ENCODE measurements at places on chromosomes 16 and 17.

DNA sequence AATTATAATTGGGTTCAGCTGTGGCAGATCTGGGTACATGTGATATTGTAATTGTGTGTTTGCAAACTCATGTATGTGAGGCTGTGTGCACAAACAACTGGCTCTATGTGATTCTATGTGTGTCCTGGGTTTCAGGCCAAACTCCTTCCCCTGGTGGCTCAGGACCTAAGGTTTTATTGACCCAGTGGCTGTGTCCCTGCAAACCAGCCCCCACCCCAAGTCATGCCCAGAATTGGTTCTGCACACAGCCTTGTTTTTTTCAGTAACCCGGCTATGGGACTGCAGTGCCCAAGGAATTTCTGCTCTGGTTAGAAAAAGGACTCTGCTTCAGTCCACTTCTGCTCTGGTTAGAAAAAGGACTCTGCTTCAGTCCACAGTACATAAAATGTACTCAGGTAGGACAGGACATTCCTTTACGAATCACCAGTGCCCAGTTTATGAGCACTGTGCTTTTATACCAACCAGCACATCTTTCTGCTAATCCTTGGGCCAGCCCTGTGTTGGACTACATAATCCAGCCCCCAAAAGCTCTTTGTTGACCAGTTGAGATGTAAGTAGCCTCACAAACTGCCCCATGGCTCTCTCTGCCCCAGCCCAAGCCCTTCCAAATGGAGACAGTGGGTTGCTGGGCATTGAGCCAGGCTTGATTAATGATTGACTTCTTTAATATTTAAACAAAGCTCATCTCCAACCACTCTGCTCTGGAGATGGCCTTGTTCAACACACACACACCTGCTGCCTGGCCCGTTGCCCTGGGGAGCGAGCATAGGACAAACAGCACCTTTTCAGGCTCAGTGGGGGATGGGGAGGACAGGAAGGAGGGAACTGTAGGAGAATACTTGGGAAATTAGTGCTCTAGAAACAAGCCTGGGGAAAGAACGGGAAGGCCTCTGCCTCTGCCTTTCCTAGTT lies 2.9 kb upstream of the KCNH6 start:
- no peak for DNase-seq

DNA sequence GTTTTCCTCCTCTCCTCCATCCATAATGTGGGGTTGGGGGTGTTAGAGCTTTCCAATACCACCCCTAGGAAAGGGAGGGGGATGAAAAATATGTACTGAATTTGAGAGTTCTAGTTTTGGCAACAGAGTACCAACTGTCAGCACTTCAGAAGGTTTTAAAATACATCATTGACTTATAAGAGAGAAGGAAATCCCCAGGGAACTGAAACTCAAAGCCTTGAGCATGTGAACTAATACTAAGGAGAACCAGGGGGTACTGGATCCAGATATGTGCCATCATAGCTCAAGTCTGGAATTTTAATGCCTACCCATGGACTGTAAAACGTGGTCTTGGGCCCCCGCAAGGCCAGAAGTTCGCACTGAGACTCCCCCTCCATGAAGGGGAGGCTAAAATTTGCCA lies 15.8 kb downstream of the CACNG5 start:
- no peak for DNase-seq

- no peak for DNase-seq
Measured at GRCh38 chr17:75695830-75696271, 25.4 kb upstream of the ITGB4 start.

- DNase-seq = no peak
Measured at GRCh38 chr16:61014869-61015268, 1021.4 kb downstream of the CDH8 start.

DNA sequence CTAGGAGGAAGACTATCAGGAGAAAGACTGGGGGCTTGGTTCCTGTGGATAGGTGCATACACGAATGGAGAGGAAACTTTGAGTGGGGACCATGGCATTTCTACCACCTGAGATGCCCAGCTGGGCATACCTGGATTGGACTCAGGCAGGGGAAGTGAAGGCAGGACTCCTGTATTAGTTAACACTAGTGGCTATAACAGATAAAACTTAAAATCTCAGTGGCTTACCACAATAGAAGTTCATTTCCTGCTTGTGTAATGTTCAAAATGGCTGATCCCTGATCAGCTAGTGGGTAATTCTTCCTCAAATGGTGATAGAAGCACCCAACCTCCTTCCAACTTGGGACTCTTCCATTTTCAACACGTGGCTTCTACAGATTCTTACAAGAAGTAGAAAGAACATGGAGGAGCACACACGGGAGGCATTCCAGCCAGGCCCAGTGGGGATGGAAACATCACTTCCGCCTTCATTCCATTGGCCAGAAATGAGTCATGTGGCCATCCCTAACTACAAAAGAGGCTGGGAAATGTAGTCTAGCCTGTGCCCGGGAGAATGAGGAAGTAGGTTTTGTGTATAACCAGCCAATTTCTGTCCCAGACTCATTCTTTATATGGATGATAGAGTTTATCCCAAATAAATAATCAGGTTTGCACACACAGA lies 112.1 kb downstream of the UTP18 start:
- no peak for DNase-seq

GRCh38 chr17:81305051-81305630 lies 10.0 kb upstream of the SLC38A10 start:
- DNase-seq = no peak

DNA sequence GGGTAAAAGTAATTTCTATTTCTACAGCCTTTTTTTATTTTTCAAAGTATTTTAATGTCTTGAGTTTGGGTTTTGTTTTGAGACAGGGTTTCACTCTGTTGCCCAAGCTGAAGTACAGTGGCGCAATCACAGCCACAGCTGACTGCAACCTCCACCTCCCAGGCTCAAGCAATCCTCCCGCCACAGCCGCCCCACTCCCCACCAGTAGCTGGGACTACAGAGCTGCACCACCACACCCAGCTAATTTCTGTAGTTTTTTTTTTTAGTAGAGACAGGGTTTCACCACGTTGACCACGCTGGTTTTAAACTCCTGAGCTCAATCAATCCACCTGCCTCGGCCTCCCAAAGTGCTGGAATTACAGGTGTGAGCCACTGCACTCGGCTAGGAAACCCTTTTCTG lies 44.0 kb downstream of the TUBD1 start:
- no peak for DNase-seq

DNA sequence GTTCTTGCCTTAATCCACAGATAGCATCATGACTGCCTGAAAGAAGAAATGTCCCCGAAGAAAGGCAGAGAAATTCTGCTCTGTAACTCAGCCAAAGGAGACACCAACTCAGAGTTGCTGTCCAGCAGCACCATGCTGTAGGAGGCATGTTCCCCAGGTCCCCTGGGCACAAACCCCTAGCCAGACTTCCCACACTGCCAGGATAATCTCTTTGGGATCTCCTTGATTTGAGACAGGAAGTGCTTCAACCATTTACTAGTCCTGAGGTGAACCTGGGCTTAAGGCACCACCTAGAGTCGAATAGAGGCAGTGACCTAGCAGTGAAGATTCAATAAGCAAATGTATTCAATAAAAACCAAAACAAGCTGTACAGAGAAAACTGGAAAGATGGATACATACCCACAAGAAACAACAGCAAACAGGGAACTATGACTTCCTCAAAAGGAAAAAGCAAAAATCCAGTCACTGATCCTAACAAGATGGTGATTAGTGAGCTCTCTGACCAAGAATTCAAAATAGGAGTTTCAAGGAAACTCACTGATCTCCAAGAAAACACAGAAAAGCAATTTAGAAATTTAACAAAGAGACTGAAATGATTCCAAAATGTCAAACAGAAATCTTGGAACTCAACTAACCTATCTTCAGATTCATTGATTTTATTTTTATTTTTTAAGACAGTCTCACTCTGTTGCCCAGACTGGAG lies 5.7 kb downstream of the OR4D2 start:
- DNase-seq = no peak

- no peak for DNase-seq
Measured at GRCh38 chr16:67951485-67951884, 7.6 kb upstream of the LCAT start.

DNA sequence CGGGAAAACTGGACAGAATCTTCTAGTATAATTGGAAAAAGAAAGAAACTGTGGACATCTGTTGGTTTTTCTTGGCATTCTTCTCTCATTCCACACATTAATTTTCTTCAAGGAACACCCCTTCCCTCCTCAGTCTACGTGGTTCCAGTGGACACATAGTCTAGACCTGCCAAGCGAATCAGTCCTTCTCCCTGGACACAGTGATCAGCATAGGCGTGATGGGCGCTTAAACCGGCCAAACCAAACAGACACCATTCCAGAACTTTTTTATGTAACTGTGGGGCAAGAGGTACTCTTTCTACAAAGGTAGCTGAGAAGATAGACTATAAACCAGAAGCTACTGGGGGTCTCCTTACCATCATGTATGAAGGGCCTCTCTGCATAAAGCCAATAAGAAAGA lies 121.8 kb upstream of the COX10 start:
- no peak for DNase-seq

GRCh38 chr17:73042225-73042624 lies 50.3 kb downstream of the SLC39A11 start:
- no peak for DNase-seq

DNA sequence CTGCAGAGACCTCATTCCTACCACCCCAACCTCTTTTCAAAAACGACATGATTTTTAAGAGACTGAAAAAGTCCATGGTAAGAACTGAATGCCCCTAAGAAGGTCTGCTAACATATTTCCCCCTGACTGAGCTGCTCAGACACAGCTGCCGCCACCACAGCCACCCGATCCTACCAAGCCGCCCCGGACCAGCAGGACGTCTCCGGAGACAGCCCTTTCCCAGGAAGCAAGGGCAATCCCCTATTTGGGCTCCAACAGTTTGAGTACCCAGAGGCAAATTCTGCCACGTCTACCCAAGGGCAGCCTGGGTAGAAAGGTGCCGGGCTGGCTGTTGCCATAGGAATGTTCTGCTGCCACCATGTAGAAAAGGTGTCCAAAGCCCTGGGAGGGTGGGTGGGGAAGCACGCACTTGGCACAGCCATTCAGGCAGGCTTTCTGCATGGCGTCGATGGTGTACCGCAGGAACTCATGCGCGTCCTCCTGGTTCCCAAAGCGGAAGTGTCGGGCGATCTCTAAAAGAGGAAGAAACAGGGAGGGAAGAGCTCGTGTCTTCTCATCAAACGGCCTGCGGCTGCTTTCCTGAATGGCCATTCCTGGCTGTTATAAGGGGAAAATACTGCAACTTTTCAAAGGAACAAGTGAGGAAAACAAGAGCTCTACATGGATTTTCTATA lies 13.6 kb downstream of the USP36 start:
- DNase-seq = no peak

- DNase-seq = no peak
Measured at GRCh38 chr17:48522031-48522653, 8.7 kb downstream of the HOXB1 start.

GRCh38 chr16:87212026-87212425 lies 105.2 kb downstream of the C16orf95 start:
- no peak for DNase-seq

GRCh38 chr16:51159296-51159695 lies 8.2 kb upstream of the SALL1 start:
- no peak for DNase-seq

- no peak for DNase-seq
Measured at GRCh38 chr16:11229906-11230305, 26.1 kb downstream of the SOCS1 start.

DNA sequence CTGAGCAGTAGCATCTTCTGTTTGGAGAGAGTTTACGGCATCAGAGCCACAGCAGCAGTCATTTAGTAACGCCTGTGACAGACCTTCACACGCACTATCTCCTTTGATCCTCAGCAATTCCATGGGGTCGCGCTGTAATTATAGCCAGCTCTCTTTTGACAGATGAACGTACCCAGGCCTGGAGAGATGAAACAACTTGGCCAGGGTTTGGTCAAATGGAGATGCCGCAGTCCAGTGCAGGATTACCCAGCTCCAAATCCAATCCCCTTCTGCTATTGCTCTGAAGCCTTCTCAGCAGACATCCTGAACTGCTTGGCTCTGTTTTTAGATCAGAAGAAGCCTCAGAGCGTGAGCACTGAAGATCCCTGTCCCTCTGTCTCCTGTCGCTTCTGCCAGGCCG lies 83.9 kb downstream of the SOX9 start:
- DNase-seq = no peak

DNA sequence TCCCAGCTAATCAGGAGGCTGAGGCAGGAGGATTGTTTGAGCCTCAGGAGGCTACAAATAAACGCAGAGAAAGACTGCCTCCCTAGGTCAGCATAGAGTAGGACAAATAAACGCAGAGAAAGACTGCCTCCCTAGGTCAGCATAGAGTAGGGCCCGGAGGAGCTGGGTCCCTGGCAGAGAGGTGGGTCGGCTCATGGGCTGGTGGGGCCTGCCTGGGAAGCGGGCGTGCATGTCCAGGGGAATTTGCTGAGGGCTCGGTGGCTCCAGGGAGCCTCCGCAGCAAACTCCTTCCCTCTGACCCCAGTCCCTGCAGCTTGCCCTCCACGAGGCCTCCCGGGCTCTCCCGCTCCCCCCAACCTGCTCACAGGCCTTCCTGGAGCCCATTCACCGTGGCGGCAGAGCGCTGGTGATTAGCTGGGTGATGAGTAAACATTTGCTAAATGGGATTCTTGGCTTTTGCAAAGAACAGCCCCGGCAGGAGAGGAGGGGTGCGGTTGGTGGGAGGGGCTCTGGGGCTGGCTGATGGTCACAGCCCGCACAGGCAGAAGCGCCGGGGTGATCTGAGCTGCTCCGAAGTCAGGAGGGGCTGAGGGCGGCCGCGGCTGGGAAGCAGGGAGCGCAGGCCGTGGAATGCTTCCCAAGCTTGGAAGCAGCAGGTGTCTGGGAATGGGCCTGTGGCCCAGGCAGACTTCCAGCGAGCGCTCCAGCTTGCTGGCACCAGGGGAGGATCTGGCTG lies 93.1 kb downstream of the RTN4RL1 start:
- DNase-seq = no peak

- DNase-seq = no peak
Measured at GRCh38 chr17:63652106-63652505, 29.9 kb downstream of the MAP3K3 start.

GRCh38 chr16:87828907-87829621 lies 40.2 kb downstream of the SLC7A5 start:
- DNase-seq = no peak

DNA sequence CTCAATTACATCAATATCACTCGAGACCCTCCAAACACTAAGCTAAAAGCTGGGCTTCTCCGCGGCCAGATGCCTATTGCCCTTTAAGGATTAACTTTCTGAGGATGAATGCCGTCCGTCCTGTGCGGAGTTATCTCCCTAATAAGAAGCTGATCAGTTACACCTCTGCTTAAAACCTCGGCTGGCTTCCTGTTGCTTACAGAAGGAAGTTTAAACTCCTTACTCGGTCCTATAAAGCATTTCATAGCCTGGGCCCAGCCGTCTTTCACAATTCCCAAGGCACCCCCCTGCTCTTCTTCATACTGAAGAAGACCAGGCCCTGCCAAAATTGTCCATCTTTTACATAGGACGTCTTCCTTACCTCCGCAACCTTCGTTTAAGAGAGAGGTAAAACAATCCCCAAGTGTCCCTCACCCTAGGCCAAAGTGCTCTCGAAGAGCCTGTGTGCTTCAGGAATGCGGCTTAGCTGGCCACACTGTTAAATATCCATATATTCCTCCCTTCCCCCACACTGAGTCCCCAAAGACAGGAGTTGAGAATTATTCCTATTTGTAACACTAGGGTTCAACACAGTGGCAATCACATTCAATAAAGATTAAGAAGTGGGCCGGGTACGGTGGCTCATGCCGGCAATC lies 112.6 kb upstream of the IRX5 start:
- DNase-seq = no peak

GRCh38 chr16:74769586-74770190 lies 4.9 kb downstream of the FA2H start:
- no peak for DNase-seq
